Effector memory CD4-positive, alpha-beta T cell (primary cell): ENCODE measurements at places on chromosomes 12 and 14.

DNA sequence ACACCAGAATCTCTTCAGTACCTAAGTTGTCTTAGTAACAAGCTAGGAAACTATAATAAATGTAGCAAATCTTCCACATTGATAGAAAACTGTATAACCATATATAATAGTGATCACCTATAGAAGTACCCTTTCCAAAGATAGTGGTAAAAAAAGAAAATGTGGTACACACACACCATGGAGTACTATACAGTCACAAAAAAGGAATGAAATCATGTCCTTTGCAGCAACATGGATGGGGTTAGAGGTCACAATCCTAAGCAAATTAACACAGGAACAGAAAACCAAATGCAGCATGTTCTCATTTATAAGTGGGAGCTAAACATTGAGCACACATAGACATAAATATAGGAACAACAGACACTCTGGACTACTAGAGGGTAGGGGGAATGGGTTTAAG, 90.5 kb downstream of the SLC25A21 start:
- DNase-seq = no peak

GRCh38 chr12:25051656-25052195, 102.8 kb upstream of the BCAT1 start:
- DNase-seq = peak; percentile 32

- DNase-seq = no peak
Measured at GRCh38 chr12:47698055-47698454, 7.8 kb downstream of the RPAP3 start.

DNA sequence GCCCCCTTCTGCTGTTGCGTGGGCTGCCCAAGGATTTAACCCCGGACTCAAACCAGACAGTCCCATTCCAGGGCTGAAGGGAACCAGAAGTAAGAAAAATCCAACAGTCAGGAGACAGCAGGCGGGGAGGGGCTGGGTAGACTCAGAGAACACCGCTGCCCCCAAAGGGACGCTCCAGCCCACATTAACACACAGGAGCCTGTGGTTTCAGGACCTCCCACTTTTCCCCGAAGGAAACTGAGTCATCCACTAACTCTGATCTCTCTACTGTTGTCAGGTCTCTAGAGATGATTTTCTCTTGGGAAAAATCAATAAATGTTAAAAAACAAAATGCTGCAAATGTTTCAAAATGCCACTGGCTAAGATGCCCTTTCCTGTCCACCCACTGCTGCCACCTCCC, 41.6 kb downstream of the FBXO21 start:
- DNase-seq = no peak

- no peak for DNase-seq
Measured at GRCh38 chr14:25371068-25371467, 321.1 kb upstream of the STXBP6 start.

DNA sequence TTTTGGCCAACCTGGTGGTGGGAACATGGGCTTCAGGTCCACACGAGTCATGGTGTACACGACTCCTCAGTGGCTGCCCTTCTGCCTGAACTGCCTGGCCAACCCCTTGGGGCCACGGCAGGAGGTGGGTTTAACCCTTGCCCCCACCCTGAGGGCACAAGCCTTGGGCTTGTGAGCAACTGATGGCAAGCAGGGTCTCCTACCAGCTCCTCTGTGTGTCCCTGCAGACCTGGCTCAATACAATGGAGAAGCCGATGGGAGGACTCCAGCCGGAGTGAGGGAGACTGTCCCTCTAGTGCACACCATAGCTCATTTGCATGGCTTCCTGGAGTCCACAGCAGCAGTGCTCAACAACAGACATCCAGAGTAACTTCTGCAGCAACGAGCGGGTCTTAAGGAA, 28.0 kb downstream of the JAG2 start:
- DNase-seq = no peak

DNA sequence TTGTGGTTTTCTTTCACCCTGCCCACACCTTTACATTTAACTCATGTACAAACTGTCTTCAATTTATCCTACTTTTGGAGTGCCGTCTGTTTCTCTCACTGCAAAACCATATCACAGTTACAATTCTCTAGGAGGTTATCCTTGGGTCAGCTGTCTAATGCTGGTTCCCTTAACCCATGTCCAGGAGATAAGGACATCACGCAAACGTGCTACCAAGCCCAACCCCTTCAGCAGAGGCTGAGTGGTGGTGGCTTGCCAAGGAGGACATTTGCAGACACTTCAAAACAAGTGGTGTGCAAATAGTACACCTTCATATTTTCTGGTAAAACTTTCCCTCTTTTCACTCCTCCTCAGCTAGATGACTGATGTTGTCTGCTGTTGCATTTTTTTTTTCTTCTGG, 167.9 kb downstream of the PAX9 start:
- DNase-seq = no peak

DNA sequence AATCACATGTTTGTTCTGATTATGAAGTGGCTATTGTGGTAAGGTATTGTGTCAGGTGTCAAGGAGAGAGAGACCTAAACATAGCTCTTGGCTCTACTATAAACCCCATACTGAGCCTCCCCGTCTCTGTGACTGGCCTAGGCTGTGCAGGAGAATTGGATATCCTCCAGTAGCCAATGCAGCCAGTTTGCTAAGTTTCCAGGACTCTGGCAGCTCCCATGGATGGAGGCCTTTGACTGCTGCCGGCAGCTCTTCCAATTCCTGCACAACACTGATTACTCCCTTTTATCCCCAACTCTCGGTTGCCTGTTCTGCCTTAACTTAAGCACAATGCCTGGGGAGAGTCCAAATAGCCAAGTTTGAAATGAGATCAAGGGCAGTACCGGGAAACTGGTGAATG, 59.3 kb downstream of the ABCC9 start:
- DNase-seq = no peak

GRCh38 chr14:89720741-89721729, 233.5 kb downstream of the EFCAB11 start:
- peak; percentile 58 for DNase-seq
